Effector CD4-positive, alpha-beta T cell (primary cell): ENCODE measurements at places on chromosomes 11 and 22.

DNA sequence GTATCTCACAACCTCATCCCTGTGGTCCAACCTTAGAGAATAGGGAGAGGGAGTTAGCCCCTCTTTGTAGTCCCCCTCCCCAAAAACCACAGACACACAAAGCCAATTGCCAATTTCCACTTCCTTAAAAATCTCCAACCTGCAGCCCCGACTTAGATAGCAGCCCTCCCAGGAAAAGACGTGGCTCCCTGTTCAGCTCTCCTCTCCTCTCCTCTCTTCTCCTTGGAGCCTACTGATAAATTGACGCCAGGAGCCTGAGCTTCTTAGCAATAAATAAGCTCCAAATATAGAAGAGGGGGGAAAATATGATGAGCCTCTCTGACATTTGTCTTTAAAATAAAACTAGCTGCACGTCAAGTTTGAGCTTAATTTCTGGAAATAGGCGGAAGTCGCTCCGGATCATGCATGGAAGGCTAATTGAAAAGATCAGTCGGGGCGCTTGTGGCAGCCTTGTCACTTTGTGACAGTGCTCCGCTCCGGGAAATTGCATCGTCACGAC is 7.3 kb downstream of the PAX6 start:
- DNase-seq: no peak

DNA sequence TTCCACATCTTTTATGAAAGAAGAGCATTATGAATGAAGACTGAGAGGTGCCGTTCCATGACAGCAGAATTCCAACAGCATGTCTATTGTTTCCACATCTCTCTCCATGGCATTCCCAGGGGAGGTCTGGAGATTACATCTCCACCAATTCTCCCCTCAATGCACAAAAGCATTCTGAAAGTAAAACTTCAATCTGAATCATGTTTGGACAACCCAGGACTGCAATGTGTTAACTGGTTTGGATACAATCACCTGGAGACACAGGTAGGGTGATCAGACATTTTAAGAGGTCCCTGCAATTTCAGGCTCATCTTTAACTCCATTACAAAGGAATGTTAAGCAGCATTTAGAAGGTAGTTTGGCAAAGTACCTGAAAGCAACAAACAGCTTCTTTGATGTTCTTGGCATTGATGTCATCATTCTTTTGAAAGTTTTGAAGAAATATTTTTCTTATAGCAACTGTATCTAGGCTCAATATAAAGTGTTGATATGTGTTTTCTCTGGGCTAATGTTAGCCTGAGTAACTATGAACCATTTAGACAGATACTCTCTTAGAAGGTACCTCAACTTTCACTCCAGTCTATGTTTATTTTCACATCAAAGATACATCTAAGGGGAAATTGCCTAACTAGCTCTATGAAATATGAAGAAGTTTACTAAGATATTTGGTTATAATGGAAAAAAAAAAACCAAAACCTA is 181.4 kb upstream of the MTMR2 start:
- DNase-seq: no peak

GRCh38 chr11:43825217-43825816 is 55.3 kb upstream of the ALKBH3 start:
- no peak for DNase-seq

DNA sequence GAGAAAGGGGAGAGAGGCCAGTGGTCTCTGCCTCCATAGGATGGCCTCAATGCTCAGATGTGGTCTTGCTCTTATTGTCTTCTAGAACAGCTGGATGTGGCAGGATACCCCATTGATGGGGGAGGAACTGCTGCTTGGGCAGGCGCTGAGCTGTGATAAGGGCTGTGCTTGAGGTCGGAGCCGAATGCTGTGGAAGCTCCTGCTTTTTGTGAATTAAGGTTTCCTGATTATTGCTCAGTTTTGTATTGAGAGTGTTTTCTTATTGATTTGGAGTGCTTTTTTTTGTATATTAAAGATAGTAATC is 57.2 kb downstream of the CABIN1 start:
- DNase-seq: no peak

DNA sequence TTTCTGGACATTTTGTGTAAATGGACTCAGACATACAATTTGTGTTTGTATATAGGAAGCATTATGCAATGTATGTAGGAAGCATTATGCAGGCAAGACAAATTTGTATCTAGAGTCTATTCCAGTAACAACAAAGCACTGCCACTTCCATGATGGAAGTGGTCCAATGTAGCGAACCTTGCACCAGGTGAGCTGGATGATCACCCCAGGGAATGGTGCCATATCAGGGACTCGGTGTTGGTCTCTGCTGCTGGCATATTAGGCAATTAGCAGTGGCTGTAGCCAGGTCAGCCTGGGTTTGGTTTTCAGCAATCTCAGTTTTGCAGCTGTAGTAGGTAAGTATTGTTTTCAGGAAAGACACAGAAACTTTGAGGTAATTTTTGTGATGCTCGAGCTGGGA is 12.8 kb downstream of the ZFP91 start:
- DNase-seq: no peak

GRCh38 chr11:33808228-33808828 is 34.0 kb upstream of the FBXO3 start:
- DNase-seq: peak; percentile 84

DNA sequence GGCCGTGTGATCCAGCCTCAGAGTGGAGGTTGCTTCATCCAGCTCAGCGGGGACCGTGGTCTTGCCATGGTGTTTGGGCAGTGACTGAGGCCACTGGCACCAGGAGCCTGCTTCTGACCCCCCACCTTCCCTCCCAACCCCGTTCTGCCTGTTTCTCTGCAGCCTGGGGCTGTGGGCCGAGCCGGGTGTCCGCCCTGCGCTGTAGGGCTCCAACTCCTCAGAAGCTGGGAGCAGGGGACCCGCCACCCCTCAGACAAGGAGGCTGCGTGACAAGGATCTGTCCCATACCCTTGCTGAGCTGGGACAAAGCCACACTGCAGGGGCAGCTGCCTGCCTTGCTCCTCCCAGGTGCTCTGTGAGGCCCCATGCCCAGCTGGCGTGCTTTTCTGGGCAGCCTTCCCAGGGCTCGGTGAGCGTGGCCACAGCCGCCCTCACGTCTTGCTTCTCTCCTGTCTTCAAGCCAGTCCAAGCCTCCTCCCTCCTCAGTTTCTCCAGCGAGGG is 11.7 kb upstream of the ARFGAP3 start:
- DNase-seq: no peak

DNA sequence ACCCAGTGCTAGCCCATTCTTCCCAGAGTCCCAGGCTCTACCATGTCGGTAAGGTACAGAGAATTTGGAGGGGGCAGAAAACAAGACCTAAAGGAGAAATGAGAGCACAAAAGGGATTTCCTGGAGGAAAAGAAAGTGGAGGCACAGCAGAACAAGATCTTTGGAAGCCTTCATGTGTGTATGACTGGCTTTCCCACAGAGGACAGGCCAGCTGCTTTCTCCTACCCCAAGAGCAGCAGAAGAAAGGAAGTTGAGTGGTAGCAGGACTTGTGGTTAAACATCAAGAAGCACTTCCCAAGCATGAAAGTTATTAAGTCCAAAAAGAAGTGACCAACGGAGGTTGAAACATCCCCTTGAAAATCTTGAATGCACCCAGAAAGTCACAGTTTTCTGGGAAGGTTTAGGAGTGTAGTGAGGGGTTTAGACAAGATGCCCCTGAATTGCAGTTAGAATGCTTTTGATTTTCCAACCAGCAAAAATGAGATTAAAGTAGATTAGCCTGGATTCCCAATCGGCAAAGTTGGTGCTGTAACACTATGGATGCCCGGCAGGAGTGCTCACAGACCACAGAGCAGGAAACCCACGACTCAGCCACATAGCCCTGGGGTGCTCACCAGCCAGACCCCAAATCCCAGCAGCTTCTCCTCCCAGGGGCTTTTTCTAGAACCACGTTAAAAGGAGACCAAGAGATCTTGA is 608 bp downstream of the TMPRSS13 start:
- DNase-seq: no peak

GRCh38 chr11:87019613-87020271 is 18.0 kb upstream of the TMEM135 start:
- no peak for DNase-seq

DNA sequence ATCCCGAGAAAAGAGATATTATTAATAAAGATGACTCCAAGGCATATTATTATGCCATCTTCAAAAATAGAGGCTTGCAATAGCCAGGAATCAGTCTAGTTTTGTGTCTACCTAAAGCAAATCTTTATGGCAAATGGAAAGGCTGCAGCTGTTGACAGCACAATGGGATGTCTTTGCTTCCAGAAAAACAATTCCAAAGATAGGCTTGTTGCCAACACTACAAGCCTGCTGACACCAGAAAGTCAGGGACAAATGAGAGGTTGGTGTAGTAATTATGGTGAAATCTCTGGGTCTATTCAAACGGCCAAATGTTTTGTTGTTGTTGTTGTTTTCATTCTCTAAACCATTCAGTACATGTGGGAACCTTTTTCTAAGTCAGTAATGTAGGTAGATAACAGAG is 101.8 kb downstream of the LUZP2 start:
- no peak for DNase-seq

DNA sequence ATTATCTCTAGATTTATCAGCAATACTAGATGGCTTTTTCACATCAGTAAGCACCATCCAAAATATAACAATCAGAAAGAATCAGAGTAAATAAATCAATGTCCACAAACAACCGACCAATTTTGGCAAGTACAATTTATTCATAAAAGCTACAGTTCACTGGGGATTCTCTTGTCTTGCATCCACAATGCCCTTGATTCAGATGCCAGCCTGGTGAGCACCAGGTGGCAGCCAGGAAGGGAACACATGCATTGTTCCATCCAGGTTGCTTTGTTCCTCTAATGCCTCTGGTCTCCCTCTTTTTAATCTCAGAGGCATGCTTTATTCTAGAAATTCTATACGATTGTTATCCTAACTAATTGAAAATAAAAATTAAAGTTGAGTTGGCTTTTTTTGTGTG is 242.1 kb upstream of the KIRREL3 start:
- DNase-seq: no peak

DNA sequence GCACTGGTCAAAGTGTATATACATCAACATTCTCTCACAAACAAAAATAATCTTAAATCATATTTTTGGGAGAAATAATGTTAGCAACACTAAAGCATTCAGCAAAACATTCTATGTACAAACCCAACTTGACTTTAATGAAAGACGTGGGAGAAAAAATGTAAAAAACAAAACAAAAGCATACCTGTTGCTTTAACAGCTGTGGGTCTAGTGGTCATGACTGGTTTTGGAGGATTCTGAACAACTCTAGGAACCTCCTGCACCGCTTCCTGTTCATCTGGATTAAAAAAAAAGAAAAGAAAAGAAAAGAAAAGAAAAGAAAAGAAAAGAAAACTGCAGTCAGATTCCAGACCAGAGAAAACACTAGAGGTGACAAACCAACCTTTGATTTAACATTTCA is 2.1 kb downstream of the FNBP4 start:
- DNase-seq: no peak

GRCh38 chr22:48757581-48757980 is 1070.1 kb downstream of the BRD1 start:
- DNase-seq: no peak

DNA sequence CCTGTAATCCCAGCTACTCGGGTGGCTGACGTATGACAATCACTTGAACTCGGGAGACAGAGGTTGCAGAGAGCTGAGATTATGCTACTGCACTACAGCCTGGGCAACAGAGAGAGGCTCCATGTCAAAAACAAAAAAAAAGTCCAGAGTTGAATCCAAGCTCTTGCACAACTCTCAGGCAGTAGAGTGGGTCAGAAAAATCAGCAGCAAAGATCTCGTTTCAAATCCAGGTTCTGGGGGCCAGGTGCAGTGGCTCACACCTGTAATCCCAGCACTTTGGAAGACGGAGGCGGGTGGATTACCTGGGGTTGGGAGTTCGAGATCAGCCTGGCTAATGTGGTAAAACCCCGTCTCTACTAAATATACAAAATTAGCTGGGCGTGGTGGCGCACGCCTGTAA is 24.9 kb downstream of the CLPB start:
- DNase-seq: no peak

GRCh38 chr11:57978686-57979531 is 44.8 kb upstream of the OR9Q1 start:
- DNase-seq: no peak

DNA sequence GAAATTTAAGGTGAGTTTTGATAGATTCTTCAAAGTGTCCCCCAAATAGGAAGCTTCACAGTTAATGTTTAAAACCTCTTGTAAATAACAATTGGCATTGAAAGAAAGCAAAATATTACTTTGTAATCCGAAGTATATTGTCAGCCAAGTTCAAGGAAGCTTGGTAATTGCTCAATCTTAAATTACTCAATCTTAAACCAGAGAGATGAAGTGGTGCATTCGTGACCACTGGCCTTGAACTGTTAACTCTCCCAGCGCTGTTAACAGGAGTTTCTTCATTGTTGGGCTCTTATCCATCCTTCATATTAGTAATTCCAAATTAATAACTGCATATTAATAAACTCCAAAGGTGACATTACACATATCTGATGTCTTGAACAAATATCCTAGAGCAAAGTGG is 20.6 kb upstream of the FDX1 start:
- DNase-seq: no peak

DNA sequence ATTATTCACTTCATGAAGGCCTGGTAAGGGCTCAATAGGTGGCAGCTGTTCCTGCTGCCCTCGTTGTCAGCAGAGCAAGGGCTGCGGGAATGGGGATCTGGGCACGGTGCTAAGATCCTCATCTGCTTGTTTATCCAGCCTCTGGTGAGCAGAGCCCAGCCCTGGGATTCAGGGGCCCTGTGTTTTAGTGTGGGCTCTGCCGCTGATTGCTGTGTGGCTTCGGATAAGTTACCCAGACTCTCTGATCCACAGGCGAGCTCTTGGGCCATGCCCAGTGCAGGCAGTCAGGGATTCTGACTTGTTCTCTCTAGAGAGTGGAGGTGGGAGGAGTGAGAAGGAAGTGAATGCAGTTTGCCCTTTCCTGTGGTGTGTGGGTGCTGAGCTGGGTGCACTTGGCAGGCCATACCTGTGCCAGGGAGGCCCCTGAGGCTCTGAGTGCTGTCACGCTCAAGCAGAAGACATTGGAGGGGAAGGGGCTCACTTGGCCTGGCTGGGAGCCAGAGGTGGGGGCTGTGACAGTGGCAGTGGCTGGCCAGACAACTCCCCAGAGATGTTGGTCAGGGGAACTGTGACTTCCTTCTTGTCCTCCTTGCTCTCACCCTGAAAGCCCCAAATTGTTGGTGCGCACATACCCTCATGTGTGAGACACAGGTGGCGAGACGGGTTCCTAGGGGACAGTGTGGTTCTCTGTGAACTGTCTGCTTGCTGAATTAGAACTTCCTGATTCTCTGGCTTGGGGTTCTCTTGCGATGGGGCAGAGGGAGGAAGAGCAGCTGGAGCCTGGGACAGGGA is 43.7 kb downstream of the CD82 start:
- DNase-seq: peak; percentile 22

GRCh38 chr11:89125298-89125697 is 52.4 kb upstream of the TYR start:
- DNase-seq: no peak

DNA sequence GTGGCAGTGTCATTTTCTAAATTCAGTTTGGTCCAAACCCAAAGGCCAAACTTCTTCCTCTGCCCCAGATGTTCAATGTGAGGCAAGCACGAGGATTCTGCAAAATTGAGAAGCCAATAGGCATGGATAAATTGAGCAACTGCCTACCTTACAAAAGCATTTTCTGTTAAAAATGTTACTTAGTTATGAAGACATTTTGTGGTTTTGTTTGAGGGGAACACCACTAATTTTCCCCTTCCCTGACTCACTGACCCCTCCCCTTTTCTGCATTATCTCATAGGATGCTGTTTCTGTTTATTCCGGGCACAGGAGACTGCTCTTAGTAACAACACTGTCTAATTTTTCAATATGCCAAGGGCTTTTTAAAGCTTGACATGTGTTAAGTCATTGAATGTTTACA is 462.8 kb downstream of the INSC start:
- no peak for DNase-seq

- no peak for DNase-seq
Measured at GRCh38 chr11:11498195-11498594, 123.6 kb downstream of the GALNT18 start.
